Karpas-422 (cell line): ENCODE measurements at places on chromosomes 3 and 15. TPM values are rescaled to one million over a fixed set of nuclear protein-coding genes. Genes with fewer than 3 reads are reported as not detected.

- DNase-seq = no peak
- no peaks in the 10 kb centered on the region for H3K36me3 ChIP-seq
- no peaks in the 10 kb centered on the region for H3K27me3 ChIP-seq
Measured at GRCh38 chr3:169362301-169362700, 301.2 kb downstream of the MECOM start.

TMEM202 gene
- not detected in 2 replicates for total RNA-seq

- no peak overlapping the region for H3K4me3 ChIP-seq
- peaks cover 6% of the 10 kb centered on the region; the same call in 1 of the 2 replicates for H3K4me1 ChIP-seq
- DNase-seq = no peak
- no peak overlapping the region for H3K27ac ChIP-seq
- no peaks in the 10 kb centered on the region for H3K27me3 ChIP-seq
- peaks cover 4% of the 10 kb centered on the region; the same call in 1 of the 2 replicates for H3K36me3 ChIP-seq
Measured at GRCh38 chr15:67607959-67608637, 65.6 kb downstream of the MAP2K5 start.

DNA sequence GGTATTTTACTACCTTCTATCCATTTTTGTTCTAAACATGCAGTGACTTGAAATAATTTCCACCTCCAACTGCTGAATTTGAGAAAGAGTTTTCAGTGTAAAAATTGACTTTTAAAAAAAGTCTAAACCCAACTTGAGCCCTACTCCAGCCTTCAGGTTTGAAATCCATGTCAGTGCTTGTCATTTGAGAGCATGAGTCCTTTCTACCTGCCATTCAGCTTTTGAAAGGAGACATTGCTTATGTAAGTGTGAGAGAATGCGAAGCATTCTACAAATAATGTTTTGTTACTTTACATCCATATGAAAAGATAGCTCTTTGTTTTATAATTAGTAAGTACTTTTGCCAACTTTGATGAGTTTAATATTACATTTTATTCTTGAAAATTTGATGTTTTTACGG lies 329.2 kb downstream of the PTPRG start:
- no peak overlapping the region for H3K4me3 ChIP-seq
- DNase-seq = no peak
- no peaks in the 10 kb centered on the region for H3K27me3 ChIP-seq
- peaks cover 15% of the 10 kb centered on the region for H3K4me1 ChIP-seq
- H3K36me3 ChIP-seq = no peaks in the 10 kb centered on the region

- no peak overlapping the region for H3K4me3 ChIP-seq
- no peaks in the 10 kb centered on the region for H3K36me3 ChIP-seq
- H3K4me1 ChIP-seq = no peaks in the 10 kb centered on the region
Measured at GRCh38 chr3:175255698-175256097, 396.6 kb downstream of the NAALADL2 start.

RNF13 gene
- total RNA-seq = 58.4 and 161 TPM in 2 replicates

DNA sequence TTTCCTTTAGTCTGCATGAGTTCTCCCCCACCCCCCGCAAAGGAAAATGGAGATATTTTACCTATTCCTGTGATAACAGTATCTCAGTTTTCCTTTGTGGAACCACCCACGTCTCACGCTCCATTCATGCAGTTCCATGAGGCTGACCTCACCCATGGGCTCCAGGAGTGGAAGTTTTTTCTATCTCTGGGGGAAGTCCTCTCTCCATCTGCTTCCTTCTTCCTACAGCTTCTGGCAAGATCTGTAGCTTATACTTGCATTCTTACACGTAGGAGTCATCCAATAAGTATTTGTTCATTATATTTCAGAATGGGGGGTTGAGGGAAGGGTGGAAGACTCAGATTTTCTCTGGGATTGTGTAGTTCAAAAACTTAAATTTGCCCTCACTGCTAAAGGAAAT lies 5.8 kb upstream of the GLCE start:
- H3K27ac ChIP-seq = no peak overlapping the region
- no peaks in the 10 kb centered on the region for H3K36me3 ChIP-seq
- no peak for DNase-seq
- no peak overlapping the region for H3K4me3 ChIP-seq

AADAC gene
- not detected in 2 replicates for total RNA-seq

GRCh38 chr3:23869977-23870662 lies 46.7 kb downstream of the NKIRAS1 start:
- no peak overlapping the region for H3K4me3 ChIP-seq
- no peak for DNase-seq
- no peaks in the 10 kb centered on the region for H3K27me3 ChIP-seq
- peaks cover 28% of the 10 kb centered on the region for H3K4me1 ChIP-seq
- H3K27ac ChIP-seq = no peak overlapping the region

GRCh38 chr15:62066663-62067447 lies at the start of gene C2CD4A:
C2CD4A (plus strand) TSS chr15:62066977; CDS start chr15:62067614, 637 bp downstream.
- H3K4me3 ChIP-seq = peak within 1 kb of the TSS; percentile 69
- H3K27ac ChIP-seq = no peak within 1 kb of the TSS
- peak; percentile 79 for DNase-seq

CCDC54 gene
- total RNA-seq = not detected in 2 replicates

DNA sequence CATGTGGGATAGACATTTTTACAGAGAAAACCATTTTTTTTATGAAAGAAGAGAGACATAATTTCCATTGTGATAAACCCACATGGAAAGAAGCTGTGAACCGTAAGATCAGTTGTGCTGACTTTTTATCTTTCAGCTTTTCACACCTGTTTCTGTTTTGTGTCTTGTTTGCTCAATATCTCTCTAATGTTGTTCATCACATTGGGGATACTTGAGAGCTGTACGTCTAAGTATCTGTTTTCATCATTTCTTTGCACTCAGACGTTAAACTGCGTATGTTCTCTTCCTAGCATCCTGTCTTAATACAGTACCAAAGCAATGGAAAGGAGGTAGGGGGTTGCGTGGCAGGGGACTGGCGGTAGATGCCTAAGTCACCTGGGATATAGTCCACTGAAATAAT lies 449.0 kb downstream of the NAALADL2 start:
- no peak overlapping the region for H3K27ac ChIP-seq
- no peaks in the 10 kb centered on the region for H3K36me3 ChIP-seq
- H3K4me1 ChIP-seq = no peaks in the 10 kb centered on the region
- H3K4me3 ChIP-seq = no peak overlapping the region
- no peaks in the 10 kb centered on the region for H3K27me3 ChIP-seq

- no peak overlapping the region for H3K4me3 ChIP-seq
- H3K4me1 ChIP-seq = no peaks in the 10 kb centered on the region
- no peak for DNase-seq
Measured at GRCh38 chr3:37586280-37586679, 275.4 kb upstream of the CTDSPL start.

DNA sequence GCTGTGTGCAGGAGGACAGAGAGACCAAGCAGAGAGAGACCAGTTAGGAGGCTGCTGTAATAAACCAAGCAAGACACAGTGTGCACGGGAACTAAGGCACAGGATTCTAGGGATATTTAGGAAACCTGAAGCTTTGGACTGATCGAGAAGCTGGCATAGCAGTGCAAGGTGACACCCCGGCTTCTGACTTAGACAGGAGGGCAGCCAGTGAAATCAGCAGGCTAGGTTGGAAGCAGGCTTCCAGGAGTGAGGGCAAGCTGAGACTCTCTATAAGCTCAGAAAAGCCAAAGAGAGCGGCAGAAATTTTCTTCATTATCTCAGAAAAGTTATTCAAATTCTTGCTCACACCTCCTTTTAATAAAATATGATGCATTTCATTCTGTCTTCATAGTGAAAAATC lies 104.6 kb downstream of the LIPC start:
- no peak for DNase-seq
- H3K4me1 ChIP-seq = no peaks in the 10 kb centered on the region
- no peaks in the 10 kb centered on the region for H3K36me3 ChIP-seq

TMEM158 gene
- total RNA-seq = not detected in 2 replicates

LRRN1 gene
- not detected in 2 replicates for total RNA-seq

SLC15A2 gene
- total RNA-seq = 5.6 and 17.3 TPM in 2 replicates

- H3K27me3 ChIP-seq = no peaks in the 10 kb centered on the region
- no peak overlapping the region for H3K27ac ChIP-seq
- no peaks in the 10 kb centered on the region for H3K4me1 ChIP-seq
- DNase-seq = no peak
Measured at GRCh38 chr3:176930942-176931341, 266.3 kb downstream of the TBL1XR1 start.

RAB8B gene
- total RNA-seq = 4.9 and 14.2 TPM in 2 replicates

- peaks cover 47% of the 10 kb centered on the region for H3K36me3 ChIP-seq
- no peak overlapping the region for H3K4me3 ChIP-seq
- no peaks in the 10 kb centered on the region for H3K27me3 ChIP-seq
Measured at GRCh38 chr3:150623945-150624344, 20.8 kb downstream of the SELENOT start.

FGF7 gene
- 0.71 TPM in 1 of 2 replicates, not detected in the other for total RNA-seq

DNA sequence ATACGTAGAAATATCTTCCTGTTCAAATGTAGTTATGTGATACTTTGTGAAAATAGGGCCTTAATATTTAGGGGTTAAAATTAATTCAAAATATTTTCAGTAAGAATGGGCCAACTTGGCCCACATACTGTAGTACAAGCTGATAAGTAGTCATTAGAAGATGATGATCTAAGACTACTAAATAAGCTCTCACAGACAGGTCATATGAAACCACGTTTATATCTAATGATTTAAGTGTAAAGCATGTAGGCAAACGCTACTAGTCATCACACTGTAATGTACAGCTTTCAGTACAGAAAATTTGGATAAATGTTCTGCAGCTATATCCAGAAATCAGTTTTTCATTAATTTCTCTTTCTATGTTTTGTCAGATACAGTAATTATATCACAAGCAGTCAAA lies 228.6 kb downstream of the UBE2E2 start:
- H3K4me1 ChIP-seq = no peaks in the 10 kb centered on the region
- no peaks in the 10 kb centered on the region for H3K27me3 ChIP-seq
- no peak for DNase-seq
- no peaks in the 10 kb centered on the region for H3K36me3 ChIP-seq
- no peak overlapping the region for H3K27ac ChIP-seq
- H3K4me3 ChIP-seq = no peak overlapping the region

- no peaks in the 10 kb centered on the region; the same call in 1 of the 2 replicates for H3K36me3 ChIP-seq
- no peak overlapping the region for H3K4me3 ChIP-seq
- H3K27ac ChIP-seq = no peak overlapping the region
- DNase-seq = no peak
- peaks cover 6% of the 10 kb centered on the region for H3K4me1 ChIP-seq
- H3K27me3 ChIP-seq = no peaks in the 10 kb centered on the region
Measured at GRCh38 chr15:80174017-80174746, 21.4 kb downstream of the FAH start.

CLDN16 gene
- not detected in 2 replicates for total RNA-seq

- H3K4me3 ChIP-seq = no peak overlapping the region
- H3K36me3 ChIP-seq = no peaks in the 10 kb centered on the region
- no peak for DNase-seq
Measured at GRCh38 chr3:47265725-47266428, 16.7 kb downstream of the KIF9 start.

DNA sequence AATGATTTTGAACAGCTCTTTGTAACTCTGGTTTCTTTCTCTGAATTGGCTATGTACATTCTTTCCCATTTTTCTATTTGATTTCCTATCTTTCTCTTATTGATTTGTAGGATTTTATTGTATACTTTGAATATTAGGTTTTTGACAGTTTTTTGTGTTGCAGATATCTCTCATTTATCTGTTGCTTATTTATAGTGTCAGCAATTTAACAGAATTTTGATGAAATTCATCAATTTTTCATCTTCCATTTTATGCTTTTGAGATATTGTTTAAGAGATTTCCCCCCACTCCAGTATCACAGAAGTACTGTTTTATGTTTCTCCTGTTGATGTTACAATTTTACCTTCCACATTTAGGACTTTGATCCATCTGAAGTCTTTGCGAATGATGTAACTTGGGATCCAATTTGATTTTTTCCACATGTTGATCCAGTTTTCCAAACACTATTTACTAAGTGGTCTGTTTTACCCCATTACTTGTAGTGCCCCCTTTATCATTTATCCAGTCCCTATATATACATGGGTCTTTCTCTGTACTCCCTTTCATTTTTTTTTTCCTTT lies 46.1 kb downstream of the XYLB start:
- no peak for DNase-seq
- no peaks in the 10 kb centered on the region for H3K36me3 ChIP-seq
- no peak overlapping the region for H3K27ac ChIP-seq
- no peaks in the 10 kb centered on the region for H3K27me3 ChIP-seq

THUMPD3 gene
- 28.2 and 50.4 TPM in 2 replicates for total RNA-seq

GOLGA8K gene
- total RNA-seq = not detected in 2 replicates

GRCh38 chr3:195903950-195904290 lies 4.4 kb downstream of the TNK2 start:
- H3K4me1 ChIP-seq = peaks cover 41% of the 10 kb centered on the region
- no peaks in the 10 kb centered on the region for H3K27me3 ChIP-seq
- no peak overlapping the region for H3K4me3 ChIP-seq

GRCh38 chr15:60793656-60794055 lies 314.7 kb upstream of the ICE2 start:
- H3K4me3 ChIP-seq = no peak overlapping the region
- H3K36me3 ChIP-seq = no peaks in the 10 kb centered on the region
- peaks cover 8% of the 10 kb centered on the region for H3K4me1 ChIP-seq
- H3K27me3 ChIP-seq = no peaks in the 10 kb centered on the region; the same call in 1 of the 2 replicates

DNA sequence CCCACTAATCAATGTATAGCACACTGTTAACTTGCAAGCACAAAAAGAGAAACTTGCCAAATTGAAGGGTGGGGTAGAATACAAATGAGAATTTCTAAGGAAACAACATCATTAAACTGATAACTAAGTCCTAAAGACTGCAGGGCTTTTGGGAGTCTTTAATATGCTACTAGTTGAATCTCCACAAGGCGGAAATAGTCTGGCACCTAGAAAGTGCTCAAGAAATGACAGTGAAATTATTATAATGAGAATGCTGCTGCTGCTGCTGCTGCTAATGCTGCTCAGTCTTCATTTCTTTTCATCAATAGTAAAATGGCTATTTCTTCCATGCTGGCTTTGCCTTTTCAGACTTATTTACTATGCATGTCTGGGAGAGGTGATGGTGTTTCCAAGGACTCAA lies 91.8 kb downstream of the BTD start:
- no peak overlapping the region for H3K4me3 ChIP-seq
- H3K27me3 ChIP-seq = no peaks in the 10 kb centered on the region
- DNase-seq = no peak
- H3K27ac ChIP-seq = no peak overlapping the region
- no peaks in the 10 kb centered on the region for H3K4me1 ChIP-seq

CHAC1 gene
- 41.6 and 45.5 TPM in 2 replicates for total RNA-seq
